ENCODE measurements at places on chromosomes 2 and 18.

GRCh38 chr2:152383702-152384101, 48.7 kb downstream of the FMNL2 start:
- DNase-seq, result no peak

DNA sequence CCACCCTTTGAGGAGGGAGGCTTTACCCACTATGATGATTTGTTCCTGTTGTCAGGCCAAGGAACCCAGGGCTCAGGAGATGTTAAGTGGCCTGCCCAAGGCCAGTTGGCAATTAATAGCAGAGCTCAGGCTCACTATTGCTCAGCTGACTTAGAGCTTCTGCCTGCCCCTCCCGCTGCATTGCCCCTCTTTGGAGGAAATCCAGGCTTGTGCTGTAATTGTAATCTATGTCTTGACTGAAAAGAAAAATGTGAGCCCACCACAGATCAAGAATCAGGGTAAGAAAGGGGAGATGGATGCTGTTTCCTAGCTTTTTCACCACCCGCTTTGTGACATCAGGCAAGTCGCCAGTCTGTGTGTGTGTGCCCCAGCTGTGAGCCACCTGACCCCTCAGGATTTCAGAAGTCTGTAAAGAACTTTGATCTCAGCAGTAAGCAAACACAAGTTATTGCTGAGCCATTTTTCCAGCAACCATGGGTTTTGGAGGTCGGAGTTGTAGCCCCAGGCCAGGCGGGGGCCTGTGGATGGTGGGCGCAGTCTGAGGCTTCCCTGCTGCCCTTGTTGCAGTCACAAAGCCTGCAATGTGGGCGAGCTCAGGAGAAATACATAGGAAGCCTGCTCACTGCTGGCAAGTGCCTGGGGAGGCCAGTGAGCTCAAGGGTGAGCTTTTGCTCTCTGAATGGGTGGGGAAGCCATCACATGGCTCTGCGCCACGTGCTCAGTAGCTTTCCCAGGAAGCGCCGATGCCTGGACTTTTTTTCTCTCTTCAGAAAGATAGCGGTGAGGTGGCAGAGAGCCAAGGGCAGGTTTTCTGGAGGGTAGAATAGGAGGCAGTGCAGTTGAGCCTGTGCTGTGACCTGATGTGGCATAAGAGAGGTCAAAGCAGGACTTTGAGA, 6.1 kb downstream of the CABLES1 start:
- DNase-seq, result no peak

GRCh38 chr2:118386641-118387302, 298.5 kb downstream of the INSIG2 start:
- no peak for DNase-seq

DNA sequence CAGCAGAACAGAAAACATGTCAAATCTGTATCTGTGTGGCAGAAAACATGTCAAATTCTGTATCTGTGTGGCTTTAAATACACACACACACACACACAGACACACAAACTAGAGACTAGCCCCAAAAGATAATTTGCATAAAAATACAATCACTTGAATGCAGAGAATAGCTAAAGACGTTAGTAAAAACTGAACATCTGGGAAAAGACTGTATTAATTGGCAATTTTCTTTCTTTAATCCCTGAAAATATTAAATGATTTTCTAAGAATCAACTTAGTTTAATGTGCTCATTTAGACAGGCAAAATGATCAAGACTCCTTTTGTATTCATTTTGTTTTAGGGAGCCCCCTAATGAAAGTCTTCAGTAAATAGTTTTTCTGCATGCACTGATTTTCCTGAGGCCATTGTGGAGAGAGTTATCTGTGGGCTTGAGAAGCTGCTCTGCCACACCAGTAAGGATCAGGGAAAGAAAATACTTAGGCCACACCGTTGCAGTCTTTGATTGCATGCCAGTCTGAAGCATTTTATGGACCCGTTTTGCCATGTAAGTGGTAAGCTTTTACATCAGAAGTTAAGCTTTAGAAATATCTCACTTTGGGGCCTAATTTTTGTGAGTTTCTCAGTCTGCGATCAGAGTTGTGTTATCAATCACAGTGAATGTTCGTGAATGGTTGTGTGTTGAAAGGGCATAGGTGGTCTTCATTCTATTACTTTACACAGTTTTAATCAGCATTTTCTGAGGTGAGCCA, 2.2 kb downstream of the SPATS2L start:
- DNase-seq, result no peak

DNA sequence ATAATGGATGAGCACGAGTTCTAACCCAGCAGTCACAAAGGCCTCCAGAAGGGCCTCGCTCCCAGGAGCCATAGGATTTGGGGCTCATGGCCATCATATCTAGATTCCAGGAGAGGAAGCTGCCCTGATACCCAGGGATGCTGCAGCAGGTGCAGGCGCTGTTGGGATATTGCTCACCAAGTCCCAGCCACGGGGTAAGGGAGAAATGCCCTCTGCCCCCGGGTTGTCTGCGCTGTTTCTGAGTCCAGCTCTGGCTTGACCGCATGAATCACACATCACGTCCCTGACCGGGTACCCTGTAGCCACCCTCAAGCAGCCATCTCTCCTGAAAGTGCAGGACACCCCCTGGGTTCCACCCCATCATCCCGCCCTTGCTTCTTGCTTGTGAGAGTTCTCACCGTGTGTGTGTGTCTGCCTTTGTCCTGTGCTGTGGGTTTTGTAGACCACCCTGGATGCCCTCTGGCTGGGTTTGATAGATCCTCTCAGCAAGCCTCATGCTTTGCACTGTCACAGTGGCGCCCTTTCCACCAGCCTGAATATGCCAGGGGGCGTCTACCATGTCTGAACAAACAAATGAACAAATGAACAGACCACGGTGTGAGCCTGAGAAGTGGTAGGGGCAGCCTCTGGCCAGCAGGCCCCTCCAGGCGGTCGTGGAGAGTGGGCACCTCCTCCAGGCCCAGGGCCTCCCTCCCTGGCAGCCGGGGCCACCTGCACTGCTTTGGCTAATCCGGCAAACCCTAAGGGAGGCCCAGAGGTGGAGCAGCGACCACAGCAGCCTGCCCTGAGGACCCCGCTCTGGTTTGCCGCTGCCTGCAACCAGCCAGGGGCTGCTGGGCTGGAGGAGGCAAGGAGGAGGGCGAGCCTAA, 32.1 kb downstream of the ADRA2B start:
- no peak for DNase-seq

- no peak for DNase-seq
Measured at GRCh38 chr2:4265936-4266335, 562.6 kb downstream of the DCDC2C start.

DNA sequence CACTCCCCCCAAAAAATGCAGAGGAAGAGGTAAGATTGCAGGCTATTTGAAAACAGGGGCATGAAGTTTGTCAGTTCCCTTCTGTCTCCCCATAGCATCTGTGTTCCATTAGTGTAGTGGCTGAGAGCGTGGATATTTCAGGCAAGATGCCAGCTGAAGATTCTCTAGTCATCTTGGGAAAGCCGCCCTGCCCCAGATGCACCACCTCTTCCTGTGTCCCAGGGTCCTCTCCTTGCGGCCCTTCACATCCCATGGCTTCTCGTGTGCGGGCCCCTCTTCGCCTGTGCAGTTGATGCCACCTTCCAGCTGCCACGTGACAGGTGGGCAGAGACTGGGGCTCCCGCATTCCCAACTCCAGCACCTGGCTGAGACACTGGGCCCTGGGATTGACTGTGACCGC, 16.1 kb downstream of the TMEM127 start:
- DNase-seq, result no peak

DNA sequence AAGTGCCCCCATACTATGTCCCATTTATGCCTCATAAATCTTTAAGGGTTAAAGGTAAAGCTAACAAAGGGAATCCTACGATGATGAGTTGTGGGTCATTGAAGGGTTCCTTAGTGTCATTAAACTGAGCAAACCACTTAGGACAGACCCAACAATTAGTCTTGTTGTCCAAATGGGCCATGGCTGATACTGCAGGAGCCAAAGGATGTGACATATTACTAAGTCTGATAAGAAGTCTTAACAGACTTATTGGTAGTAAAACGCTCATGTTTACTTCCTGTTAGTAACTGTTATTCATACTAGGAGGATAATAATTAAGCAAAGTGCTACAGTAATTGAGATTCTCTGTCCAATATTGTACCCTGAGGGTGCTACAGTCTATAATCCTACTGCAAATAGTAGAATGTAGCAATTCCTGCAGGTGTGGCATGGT, 96.8 kb downstream of the PTPN4 start:
- DNase-seq, result no peak

DNA sequence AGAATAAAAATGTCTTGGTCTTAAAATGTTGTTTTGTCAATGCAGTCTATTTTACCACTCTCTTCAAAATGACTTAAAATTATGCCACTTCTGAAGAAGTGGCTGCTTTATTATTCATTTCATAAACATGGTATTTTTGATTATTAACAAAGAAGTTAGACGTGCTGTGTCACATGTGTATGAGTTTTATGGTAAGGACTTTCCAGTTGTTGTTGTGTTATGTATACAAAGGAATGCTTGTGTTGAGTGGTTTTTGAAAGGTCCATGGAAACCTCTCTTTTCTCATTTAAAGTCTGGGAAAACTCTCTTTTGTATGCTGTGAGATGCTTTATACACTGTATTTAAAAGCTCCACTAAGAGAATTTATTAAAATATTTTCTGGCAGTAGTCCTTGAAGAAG, 116.2 kb downstream of the MTCL1 start:
- DNase-seq, result no peak

- no peak for DNase-seq
Measured at GRCh38 chr2:185583058-185583816, 155.4 kb upstream of the FSIP2 start.

Measured in caudate nucleus (tissue), 63 donors.